Myocyte (in vitro differentiated cells): ENCODE measurements at places on chromosomes 16 and 17. TPM values are rescaled to one million over a fixed set of nuclear protein-coding genes. Genes with fewer than 3 reads are reported as not detected.

Gene GINS2
- 0.88 and 2.9 TPM in 2 replicates for total RNA-seq

Gene KSR1
- 11.7 and 13.9 TPM in 2 replicates for total RNA-seq

Gene C17orf78
- not detected in 2 replicates for total RNA-seq

Gene BCL6B
- total RNA-seq, result not detected in 2 replicates

Gene ADGRG3
- 0.31 TPM in 1 of 2 replicates, not detected in the other for total RNA-seq

Gene DCAF7
- 23.8 and 25.7 TPM in 2 replicates for total RNA-seq

- DNase-seq, result no peak
These were observed 251.4 kb downstream of the PHKB start for GRCh38 chr16:47712276-47713224.

- DNase-seq, result no peak
These were observed 25.0 kb downstream of the RAB11FIP4 start for GRCh38 chr17:31416503-31416923.

- DNase-seq, result peak; percentile 65
These were observed 36.4 kb downstream of the AKAP1 start for GRCh38 chr17:57121308-57122042.

- no peak for DNase-seq
These were observed 29.5 kb downstream of the TNFRSF13B start for GRCh38 chr17:16942141-16943031.

GRCh38 chr17:72124438-72124775, 3.6 kb downstream of the SOX9 start:
- no peak for DNase-seq

GRCh38 chr16:73306901-73307413, 259.0 kb upstream of the ZFHX3 start:
- no peak for DNase-seq

DNA sequence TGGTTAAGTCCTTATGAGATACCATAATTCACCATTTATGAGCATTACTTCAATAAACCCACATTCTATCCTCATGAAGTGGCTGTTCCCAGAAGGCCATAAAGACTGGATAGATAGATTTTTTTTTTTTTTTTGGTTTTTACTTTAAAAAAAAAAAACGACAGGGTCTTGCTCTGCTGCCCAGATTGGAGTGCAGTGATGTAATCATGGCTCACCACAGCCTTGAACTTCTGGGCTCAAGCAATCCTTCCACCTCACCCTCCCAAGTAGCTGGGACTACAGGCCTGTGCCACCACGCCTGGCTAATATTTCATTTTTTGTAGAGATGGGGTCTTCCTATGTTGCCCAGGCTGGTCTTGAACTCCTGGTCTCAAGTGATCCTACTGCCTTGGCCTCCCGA, 102.3 kb downstream of the XYLT1 start:
- no peak for DNase-seq

DNA sequence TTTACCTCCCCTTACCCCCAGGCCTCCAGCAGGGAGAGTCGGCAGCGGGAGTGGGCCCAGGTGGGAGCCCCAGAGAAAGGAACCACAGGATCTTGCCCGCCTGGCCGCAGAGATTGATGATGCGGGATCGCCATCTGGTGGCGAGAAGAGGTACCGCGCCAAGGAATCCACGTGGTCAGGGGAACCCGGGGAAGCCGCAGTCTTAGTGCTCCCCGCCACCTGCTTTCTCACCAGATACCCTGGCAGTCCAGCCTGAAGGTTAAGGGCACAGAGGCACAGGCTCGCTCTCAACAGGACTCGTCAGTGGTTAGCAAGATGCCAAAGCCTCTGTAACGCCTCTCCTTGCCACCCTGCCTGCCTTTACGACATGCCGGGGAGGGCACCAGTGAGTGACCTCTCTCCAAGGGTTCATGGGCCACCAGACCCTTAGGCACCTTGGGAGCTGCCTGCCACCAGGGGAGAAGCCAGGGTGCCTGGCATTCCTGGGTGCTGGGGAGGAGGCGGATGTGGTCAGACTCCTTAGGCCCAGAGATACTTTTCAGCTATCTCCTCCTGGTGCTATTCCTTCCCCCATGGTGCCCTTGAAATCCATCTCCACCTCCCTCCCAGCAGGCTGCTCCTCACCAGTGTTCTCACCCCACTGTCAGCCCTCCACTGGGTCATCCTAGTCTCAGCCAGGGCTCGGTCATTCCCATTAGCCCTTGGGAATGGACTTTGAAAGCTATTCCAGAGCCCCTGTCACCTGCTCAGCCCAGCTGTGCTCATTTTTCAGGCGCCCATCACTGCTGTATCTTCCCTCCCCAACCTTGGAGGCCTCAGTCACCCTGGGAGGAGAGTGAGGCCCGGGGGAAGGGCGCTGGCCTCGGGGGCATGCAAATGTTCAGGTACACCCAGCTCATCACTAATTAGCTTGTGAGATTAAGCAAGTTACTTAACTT, 5.5 kb upstream of the RHBDF2 start:
- peak; percentile 80 for DNase-seq

DNA sequence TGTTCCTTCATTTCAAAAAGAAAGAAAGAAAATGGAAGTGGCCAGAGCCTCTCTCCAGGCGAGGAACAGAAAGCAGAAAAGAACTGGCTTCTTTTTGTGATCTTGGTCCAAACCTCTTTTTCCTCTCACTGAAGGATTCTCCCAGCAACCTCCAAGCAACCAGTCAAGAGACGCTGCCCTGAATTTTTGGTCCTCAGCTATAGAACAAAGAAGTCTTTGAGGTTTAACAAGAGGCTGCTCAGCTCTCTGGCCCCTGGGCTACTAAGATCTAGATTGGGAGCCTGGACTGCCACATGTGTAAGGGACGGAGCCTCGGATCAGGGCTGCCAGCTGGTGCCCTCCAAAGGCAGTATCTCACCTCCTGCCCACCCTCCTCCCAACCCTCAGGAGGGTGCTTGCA, 62.6 kb downstream of the AXIN2 start:
- no peak for DNase-seq

DNA sequence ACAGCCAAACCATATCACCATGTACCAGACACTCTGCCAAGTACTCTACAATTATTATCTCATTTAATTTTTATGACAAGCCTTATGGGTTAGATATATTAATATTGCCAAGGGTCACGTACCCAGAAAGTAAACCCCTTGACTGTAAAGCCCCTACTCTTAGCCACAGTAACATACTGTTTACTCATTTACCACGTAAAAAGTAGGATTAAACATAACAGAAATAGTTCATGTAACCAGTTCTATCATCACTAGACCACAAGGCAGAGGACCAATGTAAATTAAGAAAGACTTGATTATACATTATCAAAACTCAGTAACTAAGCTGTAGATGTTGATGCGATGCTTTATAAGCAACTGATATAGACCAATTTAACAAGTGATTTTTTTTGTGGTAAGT, 101.5 kb upstream of the CNTNAP4 start:
- DNase-seq, result no peak

- no peak for DNase-seq
These were observed 662.5 kb downstream of the CDH11 start for GRCh38 chr16:64459402-64459801.

- no peak for DNase-seq
These were observed 46.5 kb downstream of the TEX2 start for GRCh38 chr17:64216338-64217248.

DNA sequence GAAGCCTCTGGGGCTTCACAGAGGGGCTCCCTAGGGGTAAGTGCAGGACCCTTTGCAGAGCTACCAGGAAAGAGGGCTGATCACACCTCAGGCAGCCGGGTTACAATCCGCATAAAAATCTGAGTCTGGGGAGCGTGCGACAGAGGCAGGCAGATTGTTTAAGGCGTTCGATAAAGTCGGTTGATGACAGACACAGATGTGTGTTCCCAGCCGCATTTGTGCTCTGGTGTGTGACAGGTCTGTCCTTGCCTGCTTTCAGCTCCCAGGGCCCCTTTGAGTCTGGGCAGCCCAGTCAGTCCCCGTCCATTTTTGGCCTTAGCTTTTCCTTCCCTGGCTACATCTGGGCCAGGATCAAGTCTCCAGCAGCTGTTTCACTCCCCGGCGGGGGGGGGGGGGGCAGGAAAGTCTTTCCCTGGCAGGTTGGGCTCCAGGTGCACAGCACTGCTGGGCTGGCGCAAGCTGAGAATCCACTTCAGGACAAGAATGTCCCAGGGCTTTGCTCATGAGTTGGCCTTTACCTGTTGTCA, 1.3 kb upstream of the ZACN start:
- no peak for DNase-seq

- DNase-seq, result no peak
These were observed 885 bp upstream of the SLFN13 start for GRCh38 chr17:35449371-35449931.

DNA sequence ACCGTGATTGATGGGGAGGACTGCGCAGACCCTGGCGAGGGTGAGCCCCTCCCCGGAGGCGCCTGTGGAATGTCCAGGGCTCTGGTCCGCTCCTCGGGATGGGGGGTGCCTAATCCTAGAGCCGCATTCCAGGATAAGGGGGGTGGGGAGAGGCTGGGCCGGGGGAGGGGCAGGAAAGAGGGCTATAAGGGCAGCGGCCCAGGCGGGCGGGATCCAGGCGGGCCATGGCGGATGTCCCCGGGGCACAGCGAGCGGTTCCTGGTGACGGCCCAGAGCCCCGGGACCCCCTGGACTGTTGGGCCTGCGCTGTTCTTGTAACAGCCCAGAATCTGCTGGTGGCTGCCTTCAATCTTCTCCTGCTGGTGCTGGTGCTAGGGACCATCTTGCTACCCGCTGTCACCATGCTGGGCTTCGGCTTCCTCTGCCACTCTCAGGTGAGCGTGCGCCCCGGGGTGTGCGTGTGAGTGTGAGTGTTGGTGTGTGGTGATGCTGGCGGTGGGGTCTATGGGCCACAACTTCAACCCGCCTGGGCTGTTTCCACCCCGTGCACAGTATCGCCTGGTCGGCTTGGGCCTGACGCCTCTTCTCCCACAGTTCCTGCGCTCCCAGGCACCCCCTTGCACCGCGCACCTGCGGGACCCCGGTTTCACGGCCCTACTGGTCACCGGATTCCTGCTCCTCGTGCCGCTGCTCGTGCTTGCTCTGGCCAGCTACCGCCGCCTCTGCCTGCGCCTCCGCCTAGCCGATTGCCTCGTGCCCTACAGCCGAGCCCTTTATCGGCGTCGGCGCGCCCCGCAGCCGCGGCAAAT, at the start of gene TMEM88:
Gene TMEM88, plus strand, starts transcription at position 216 of the 809 bp plus-strand sequence. Its CDS starts 9 bp downstream, at position 225.
- DNase-seq, result no peak

GRCh38 chr16:67883872-67884261, 818 bp upstream of the NRN1L start:
- no peak for DNase-seq

DNA sequence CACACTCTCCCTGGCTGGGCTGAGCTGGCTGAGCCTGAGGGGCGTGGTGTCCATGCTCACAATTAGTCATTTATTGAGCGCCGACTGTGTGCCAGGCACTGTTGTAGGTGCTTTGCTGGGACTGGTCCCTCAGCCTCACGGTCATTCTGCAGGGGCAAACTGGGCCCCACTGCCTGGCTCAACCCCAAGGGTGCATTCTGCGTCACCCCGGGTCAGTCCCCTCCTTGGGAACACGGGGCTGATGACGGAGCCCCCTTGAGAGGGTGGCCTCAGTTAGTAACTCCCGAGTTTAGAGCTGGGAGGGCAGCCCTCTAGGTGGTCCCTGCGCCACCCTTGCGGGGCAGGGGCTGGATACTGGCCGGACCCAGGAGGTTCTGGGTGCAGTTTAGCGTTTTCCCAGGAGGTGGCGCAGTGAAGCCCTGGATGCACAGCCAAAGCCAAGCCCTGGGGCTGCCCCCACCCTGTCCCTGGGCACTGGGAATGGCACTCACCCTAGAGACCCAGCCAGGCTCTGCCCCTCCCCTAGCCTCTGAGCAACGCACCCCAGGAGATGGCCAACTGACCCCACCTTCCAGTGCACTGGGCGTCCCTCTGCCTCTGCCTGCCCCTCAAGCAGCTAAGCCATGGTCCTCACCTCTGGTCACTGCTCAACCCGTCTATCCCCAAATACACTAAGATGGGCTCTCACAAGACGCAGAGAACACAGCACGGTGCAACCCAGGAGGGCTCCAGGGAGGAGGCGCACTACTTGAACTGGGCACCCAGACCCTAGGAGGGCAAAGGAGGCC, 243.2 kb upstream of the GSE1 start:
- DNase-seq, result peak; percentile 52

DNA sequence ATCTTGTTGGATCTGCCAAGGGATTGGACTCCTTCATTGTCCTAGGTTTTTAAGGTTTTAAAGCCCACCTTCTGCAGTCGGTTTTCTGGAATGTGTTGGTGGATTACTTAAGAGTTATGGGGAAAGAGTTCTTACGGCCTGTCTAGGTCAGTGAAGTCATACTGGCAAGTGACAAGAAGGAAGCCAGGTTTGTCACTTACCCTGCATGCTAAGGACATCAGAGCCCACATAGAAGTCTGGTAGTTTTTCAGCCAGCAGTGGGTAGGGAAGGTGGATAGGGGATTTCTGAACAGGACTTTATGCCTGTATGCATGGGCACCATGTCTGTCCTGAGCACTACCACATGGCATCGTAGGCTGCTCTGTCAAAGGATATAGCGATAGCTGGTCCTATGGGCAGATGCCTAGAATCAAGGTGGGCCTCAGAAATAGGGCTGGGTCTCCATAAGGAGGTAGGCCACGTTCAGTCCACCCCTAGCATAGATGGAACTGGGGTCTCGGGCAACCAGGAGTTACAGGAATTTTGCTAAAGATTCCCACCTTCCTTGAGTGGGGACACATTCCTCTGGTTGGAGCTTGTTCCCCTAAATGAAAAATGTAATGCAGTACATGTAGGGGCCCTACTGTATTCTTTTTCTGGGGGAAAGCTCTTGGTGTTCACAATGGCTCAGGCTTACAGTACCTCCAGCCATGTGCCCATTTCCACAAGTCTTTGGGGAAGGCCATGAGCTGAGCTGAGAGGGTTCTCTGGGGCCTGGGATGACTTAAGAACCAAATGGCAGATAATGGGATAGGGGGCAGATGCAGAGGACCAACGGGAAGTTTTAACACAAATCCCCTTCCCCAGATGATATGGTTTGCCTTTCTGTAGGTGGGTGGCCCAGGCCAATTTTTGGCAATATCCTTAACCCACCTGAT, 27.5 kb downstream of the TRPV2 start:
- no peak for DNase-seq

DNA sequence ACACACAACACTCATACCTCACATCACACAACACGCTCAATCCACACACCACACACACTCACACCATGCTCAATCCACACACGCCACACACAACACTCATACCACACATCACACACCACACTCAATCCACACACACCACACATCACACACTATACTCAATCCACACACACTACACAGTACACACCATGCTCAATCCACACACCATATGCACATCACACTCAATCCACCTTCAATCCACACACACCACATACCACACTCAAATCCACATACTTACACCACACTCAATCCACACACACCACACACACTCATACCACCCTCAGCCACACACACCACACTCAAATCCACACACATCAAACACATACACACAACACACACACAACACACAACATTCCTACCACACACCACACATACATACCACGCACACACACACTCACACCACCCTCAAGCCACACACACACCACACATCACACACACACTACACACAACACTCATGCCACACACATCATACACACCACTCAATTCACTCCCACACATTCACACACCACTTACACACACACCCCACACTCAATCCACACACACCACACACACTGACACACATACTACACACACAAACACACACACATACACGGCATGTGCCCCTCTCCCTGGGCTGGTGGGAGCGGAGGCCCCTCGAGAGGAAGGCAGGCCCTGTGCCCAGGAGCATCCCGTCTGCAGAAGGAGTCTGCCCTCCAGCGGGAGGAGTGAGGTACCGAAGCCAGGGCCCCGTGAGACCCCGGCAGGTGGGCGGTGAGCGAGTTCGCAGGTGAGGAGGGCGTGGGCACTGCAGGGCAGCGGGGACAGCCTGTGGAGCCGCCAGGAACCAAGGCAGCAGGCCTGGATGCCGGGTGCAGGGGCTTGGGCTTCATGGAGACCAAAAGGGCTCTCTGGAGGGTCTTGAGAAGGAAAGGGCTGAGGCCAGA, 33.1 kb upstream of the RPTOR start:
- DNase-seq, result no peak

- DNase-seq, result no peak
These were observed 485 bp downstream of the DNAJA3 start for GRCh38 chr16:4426021-4426684.
